ENCODE measurements at places on chromosomes 2 and 18.

DNA sequence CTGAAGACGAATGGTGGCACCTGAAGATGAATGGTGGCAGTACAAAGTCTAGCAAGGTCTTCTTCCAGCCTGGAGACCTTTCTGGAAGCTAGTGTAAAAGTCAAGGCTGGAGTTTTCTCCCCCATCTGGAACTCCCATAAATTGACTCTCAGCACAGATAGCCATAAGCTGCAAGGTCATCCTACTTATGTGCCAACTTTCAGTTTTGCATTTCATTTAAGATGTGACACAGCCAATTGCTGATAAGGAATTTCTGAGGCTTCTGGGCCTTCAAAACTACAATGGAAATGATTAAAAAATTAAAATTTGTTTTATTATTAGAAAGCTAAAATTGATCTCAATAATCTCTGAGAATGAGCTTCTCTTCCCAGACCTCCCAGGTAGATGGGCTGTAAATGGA lies 10.2 kb downstream of the XDH start:
- DNase-seq, result no peak

- no peak for DNase-seq
These were observed 479.3 kb downstream of the CPS1 start for GRCh38 chr2:211035548-211036185.

GRCh38 chr2:175147186-175147585 lies 20.8 kb downstream of the ATF2 start:
- no peak for DNase-seq

DNA sequence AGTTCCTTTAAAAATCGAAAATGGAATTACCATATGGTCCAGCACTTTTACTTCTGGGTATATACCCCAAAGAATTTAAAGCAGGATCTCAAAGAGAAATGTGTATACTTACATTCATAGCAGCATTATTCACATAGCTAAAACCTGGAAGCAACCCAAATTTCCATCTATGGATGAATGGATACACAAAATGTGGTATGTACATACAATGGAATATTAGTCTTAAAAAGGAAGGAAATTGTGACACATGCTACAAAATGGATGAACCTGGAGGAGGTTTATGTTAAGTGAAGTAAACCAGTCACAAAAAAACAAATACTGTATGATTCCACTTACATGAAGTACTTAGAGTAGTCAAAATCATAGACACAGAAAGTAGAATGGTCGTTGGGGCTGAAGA lies 147.9 kb upstream of the LTBP1 start:
- DNase-seq, result no peak

DNA sequence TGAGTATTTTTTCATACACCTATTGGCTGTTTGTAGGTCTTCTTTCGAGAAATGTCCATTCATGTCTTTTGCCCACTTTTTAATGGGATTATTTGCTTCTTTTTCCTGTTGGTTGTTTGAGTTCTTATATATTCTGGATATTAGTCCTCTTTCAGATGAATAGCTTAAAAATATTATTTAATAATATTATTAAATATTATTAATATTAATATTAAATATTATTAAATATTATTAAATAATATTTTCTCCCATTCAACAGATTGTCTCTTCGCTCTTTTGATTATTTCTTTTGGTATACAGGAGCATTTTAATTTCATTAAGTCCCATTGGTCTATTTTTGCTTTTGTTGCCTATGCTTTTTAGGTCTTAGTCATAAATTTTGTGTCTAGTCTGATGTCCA lies 361.9 kb downstream of the TSN start:
- no peak for DNase-seq

GRCh38 chr18:28607991-28608390 lies 431.1 kb upstream of the CDH2 start:
- DNase-seq, result no peak

DNA sequence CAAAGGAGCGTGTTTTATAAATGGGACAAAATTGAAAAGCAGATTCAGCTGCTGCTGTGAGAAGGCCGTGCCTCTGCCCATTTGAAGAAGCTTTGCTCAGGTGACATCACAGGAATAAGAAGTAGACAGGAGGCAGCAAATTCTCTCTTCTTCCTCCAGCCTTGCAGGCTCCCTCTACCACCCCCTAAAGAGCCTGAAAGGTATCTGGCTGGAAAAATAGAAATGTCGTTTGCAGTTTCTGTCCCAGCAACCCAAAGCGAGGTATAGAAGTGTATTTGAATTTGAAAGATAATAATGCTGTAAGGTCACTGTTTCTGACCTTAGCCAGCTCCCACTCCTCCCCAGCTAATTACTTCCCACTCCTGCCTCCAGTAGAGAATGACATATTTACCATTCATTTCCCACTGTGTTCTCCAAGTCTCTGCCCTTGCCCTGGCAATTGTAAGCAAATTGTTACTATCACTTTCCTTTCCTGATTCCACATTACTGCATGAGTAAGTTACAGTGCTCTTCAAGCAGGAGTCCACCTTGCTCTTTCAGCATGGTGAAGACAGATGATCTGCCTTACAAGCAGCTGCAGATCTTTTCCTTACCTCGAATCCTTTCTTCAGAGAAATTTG lies 56.8 kb upstream of the RASGRP3 start:
- no peak for DNase-seq

DNA sequence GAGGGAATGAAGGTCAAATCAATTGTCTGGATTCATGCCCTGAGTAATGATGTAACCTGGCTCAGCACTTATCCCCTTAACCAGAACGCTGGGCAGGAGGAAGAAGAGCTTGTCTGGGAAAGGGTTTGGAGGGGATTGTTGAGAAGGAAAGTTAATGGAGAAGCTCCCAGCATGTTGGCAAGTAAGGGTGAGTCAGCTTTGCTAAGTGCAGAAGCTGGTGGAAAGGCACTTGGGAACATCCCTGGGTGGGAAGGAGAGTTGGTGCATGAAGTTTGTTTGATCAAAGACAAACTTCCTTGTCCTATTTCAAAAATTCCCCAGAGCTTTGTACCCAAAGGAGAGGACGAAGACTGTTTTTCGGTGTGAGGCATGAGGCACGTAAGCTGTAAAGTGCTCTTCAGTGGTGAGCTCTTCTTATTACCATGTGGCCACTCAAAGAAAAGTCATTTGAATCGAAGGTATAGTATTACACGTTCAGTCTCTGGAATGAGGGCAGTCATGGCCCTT lies 17.6 kb upstream of the DAW1 start:
- DNase-seq, result no peak

DNA sequence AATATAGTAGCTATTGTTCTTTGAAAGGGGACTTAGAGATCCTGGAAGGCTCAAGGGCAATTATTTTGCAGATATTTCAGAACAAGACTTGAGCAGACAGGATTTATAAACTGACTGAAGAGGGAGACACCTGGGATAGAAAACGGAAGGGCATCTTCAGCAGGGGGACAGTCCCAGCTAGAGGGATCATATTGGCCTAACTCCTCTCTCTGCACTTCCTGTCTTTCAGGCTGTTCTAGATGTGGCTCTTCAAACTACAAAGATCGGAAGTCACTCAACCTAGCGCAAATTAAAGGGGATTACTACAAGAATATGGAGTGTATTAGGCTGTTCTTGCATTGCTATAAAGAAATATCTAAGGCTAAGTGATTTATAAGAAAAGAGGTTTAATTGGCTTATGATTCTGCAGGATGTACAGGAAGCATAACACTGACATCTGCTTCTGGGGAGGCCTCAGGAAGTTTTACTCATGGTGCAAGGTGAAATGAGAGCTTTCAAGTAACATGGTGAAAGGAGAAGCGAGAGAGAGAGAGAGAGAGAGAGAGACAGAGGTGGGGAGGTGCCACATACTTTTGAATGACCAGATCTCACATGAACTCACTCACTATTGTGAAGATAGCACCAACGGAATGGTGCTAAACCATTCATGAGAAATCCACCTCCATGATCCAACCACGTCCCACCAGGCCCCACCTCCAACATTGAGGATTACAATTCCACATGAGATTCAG lies 5.3 kb upstream of the CTIF start:
- no peak for DNase-seq

- DNase-seq, result no peak
These were observed 22.4 kb downstream of the ITSN2 start for GRCh38 chr2:24337890-24338289.
